ENCODE measurements at places on chromosomes 12 and 14. TPM values are rescaled to one million over a fixed set of nuclear protein-coding genes. Genes with fewer than 3 reads are reported as not detected.
A peak's percentile ranks its signal among the peaks of the same experiment; 100 is the strongest.

DNA sequence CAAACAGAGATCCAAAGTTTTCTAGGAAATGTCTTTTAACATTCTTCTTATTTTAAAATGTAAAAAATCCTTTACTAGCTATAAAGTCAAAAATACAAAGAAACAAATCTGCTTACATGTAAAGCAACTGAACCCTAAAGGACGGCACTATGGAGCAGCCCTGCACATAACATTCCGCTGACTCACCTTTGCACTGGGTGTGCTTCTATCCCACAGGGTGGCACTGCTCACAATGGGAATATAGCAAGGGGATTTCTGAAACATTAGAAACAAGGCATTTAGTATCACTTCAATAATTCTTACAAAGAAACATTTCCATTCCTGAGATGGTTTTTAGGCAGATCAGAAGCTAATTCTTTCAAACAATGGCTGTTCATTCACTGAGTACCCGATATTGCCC, 94.3 kb downstream of the C12orf42 start:
- DNase-seq = peak; percentile 78

DNA sequence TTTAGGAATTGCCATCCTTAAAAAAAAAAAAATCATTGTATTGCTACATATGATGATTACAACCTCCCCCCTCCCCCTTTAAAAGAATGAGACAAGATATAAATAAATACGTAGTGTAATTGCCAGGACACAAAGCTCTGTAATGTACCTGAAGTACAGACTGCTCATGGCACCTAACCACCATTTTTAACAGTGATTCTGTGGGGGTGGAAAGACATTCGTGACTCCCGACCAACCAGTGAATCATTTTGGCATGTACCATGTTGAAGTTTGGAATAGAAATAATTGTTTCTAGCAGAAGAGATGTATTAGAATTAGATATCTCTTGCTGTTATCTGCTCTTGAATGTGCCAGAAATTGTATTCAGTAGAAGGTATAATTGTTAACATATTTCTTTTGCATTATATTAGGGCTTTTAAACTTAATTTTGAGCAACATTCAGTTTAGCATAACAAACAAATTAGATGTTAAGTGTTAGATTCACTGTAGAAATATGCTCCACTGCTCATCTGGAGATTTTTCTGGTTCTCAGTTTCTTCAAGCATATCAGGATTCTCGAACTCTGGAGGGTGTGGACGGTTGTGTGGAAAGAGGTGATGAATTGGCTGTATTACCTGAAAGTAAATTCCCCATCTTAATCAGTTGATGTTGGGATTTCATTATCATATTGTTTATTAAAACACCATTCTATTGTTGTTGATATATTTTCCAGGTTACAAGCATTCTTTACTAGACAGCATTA, 31.1 kb downstream of the FRS2 start:
- DNase-seq = peak; percentile 50

DNA sequence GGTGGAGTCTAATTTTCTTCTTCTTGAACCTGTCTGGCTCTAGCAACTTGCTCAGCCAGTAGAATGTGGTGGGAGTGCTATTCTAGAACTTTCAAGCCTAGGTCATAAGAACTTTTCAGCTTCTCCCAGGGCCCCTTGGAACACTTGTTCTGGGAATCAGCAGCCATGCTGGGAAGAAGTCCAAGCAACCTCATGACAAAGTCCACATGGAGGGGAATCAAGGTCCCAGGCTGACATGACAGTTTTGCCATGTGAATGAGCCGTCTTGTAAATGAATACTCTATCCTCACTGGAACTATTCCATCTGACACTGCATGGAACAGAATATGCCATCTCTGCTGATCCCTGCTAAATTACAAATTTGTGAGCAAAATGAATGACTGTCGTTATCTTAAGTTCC, 214.2 kb upstream of the TBX3 start:
- no peak for DNase-seq

GRCh38 chr12:59452746-59453145, 143.1 kb upstream of the SLC16A7 start:
- no peak for DNase-seq

- DNase-seq = no peak
Measured at GRCh38 chr12:131732-132495, 65.3 kb downstream of the IQSEC3 start.

The OVCH1 gene
- total RNA-seq = 0.43 TPM

The PPP4R4 gene
- 6.3 TPM for total RNA-seq

DNA sequence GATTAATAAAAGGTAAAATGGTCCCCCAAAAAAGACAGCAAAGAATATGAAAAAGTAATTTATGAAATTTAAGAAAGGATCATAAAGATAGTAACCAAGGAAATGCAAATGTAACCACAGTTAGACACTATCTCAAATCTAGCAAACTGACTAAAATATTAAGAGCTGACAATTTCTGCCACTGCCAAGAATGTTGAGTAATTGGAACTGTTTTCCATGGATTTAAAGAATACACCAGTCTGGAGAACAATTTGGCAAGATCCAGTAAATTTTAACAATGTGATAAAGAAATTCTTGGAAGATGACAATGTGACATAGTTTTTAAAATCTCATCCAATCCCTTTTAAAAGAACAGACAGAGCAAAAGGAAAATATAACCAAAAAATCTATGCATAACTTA, 798.0 kb upstream of the MGAT4C start:
- DNase-seq = no peak

DNA sequence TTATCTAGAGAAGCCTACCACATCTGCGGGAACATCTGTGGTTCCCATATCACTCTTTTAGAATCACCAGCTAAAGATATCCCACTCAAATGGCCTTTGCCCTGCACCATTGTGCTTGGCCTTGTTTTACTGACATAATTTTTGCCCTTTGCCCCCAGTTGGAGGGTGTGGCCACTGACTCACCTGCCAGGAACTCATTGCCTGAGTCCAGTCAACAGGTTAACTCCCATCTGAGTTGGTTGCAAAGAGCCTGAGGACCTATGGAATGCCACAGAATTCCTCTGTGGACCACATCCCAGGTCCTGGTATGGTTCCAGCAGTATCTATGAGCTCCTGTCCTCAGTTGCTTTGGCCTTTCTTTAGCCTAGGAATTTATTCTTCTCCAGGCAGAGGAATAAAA, 55.7 kb upstream of the PTGR2 start:
- peak; percentile 81 for DNase-seq

The GDF3 gene
- total RNA-seq = not detected

The PRIMA1 gene
- 0.31 TPM for total RNA-seq

DNA sequence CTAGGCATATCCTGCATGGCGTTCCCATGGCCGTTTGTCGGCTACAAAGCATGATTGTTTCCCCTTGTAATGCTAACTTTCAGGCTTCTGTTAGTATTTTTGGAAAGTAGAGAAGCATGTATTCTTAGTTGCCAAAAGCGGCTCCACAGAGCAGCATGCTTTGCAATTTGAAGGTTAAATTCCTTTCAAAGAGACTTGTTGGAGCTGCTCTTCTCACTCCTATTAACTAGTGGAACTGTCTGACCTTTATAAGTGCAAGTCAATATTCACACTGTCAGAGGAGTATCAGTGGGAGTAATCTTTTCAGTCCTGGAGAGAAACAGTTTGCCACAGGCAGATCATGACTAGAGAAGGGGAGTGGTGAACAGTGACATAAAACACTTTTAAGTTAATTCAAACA, 656.1 kb upstream of the NOVA1 start:
- no peak for DNase-seq

DNA sequence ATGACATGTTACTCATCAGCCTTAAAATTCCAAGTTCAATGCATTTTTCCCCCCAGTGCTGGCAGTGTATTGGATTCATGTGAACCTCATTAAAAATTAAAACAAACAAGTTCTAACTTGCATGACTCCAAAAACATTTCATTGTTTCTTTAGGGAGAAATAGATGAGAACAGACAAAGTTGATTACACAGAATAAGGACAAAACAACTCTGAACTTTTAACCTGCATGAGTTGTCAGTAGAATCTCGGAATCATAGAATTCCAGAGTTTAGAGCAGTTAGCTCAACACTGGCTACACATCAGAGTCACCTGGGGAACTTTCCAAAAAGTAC, 127.5 kb downstream of the TMX1 start:
- DNase-seq = peak; percentile 75

The HHIPL1 gene
- 0.83 TPM for total RNA-seq

GRCh38 chr14:101290611-101291010, 270.7 kb upstream of the DIO3 start:
- DNase-seq = no peak

- DNase-seq = no peak
Measured at GRCh38 chr12:729221-729620, 23.2 kb upstream of the WNK1 start.

DNA sequence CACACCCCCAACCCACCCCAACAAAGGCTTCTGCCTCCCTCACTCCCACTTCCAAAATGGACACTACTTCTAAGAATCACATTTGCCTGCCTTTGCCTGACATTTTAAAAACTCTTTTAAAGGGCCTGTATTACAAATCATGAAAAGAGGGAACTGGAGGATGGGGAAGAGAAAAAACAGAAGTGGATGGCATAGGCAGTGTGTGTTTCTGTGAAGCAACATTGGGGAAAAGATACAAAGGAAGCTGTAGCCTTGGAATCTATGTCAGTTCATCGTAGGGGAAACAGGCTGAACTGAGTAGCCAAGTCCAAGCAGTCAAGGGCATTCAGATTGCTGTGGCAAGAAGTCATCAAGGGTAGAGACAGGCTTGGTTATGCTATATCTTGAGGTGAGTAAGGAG, 273.9 kb downstream of the BTG1 start:
- DNase-seq = no peak

The RTL1 gene
- not detected for total RNA-seq

GRCh38 chr12:82474181-82474797, 116.0 kb downstream of the METTL25 start:
- no peak for DNase-seq
